RPMI8226 (cell line): ENCODE measurements at places on chromosomes 2 and 18.

DNA sequence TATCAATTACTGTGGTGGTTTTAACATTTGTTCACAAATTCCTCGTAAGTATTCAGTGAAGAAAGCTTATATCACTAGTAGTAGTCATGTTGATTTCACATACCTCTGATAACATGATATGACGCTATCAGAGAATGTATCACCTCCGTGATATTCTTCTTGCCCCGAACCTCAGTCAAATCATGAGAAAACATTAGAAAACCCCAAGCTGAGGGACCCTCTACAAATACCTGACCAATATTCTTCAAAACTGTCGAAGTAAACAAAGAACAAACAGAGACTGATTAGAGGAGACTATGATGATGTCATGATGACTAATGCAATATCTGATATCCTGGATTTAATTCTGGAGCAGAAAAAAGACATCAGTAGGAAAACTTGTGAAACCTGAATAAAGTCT, 85.6 kb upstream of the SPOPL start:
- DNase-seq = no peak

- DNase-seq = no peak
Observed at GRCh38 chr2:53942280-53942679, 28.5 kb downstream of the PSME4 start.

- DNase-seq = no peak
Observed at GRCh38 chr2:100628506-100628905, 65.7 kb downstream of the PDCL3 start.

- DNase-seq = no peak
Observed at GRCh38 chr18:37402735-37403099, 162.9 kb downstream of the CELF4 start.

DNA sequence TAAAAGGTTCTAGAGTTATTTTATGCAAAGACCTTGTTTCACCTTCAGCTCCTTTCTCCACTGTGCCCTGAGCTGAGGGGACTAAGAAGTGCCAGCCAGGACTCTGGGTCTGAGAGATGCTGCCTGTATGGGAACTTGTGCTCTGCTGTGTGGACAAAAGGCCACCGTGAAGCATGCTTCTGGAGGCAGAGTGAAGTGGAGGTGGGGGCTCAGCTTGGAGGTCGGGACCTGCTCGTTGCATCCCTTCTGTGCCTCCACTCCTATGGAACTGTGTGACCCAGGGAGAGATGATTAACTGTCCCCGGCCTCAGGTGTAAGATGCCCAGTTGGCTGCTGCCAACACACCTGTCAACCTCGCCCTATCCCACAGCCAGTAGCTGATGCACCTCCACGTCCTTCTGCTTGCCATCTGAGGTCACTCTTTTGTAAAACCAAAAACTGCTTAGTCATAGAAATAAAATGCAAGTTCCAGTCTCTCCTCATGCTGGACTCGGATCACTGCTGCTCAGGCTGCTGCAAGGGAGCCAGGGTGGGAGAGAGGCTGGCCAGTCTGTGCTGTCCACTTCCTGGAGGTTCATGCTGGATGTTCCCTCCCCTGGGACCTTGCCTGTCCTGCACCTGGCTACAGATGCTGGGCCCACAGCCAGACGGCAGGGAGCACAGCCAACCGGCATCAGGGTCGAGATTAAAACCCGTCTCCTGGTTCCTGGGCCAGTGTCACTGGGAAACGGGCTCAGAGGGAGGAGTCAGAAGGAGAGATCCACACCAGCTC, 113.2 kb downstream of the ACKR3 start:
- DNase-seq = no peak

DNA sequence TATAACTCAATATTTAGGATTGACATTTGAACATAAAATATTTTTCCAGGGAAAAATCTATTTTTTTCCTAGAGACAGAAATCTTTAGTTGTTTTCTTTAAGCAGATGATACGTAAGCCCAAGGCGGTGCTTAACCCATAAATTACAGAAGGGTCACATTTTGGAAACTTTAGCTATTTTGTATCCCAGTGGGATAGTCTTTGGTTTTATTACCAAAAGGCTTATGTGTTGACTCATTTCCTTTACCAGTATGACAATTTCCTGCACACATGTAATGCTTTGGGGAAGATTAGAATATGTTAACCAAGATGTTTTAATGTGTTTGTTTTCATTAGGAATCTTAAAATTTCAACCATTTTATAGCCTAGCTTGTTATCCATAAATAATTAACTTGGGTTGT, 24.8 kb downstream of the DYNC1I2 start:
- DNase-seq = no peak

DNA sequence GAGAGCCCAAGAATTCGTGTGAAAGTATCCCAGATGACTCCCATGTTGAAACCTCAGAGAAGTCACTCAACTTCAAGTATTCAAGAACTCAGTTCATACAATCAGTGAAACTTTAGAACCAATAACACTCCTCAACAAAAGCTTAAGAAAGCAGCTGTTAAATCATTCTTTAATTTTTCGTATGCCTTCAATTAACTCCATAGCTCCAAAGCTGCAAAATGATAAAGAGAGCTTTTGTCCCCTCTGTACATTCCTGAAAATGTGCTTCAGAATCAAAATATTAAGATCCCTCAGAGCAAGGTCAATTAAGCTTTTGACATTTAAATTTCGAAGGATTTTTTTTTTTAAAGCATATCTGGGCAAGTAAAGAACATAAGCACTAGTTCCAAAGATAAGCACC, 4.7 kb downstream of the COBLL1 start:
- DNase-seq = no peak

- DNase-seq = no peak
Observed at GRCh38 chr2:240498958-240499260, 58.9 kb downstream of the ANKMY1 start.

- no peak for DNase-seq
Observed at GRCh38 chr2:158325031-158325781, 131.3 kb downstream of the CCDC148 start.

DNA sequence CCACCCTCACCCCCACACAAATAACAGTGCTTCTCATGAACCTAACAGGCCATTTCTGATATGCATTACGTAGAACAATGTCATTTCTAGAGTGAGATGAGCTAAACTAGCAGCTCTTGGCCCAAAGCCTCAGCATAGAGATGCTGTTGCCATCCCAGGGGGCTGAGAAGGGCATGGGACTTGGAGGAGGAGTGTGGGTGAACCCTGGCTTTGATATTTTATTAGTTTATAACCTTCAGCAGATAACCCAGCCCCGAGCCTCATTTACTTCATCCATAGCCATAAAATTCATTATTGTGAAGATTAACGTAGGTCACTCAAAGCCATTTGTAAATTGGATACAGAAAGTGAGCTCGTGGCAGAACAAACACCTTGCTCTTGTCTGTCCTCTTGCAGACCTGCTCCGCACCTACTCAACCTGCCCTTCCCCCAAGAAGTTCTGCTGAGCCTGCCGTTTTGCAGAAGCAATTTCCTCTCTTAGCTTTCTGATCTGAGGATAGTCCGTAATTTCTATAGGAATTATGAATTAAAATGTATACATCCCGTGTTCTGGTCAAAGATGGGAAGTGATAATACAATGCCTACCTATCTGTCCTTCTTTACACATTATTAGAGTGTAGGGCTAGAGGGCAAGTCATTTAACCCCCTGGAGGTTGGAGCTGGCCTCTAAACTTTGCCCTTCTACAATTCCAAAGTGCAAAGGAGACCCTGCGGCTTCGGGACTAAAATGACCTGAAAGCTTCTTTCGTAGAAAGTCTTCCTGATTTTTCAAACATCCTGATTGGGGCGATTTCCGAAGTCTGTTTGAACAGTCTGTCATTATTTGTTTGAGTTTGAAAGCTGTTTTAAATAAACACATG, 187.4 kb downstream of the BCL2 start:
- no peak for DNase-seq

DNA sequence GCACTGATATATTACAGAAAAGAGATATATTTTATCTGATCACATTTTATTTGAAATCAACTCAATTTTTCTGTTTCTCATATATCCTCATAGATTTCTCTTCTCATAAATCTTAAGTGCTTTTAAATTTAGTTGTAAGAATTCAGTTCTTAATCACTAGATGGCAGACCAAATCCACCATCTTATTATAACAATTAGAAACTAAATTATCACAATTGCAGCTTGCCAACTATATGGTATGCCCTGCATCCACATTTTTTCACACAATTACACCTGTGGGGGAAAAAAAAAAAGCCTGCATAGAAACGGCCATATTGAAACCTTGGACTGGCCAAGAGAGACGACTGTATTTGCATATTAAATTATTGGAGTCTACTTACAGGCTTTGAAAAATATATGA, 64.4 kb downstream of the COL5A2 start:
- DNase-seq = no peak

- DNase-seq = no peak
Observed at GRCh38 chr2:8427211-8427610, 254.6 kb upstream of the ID2 start.

- DNase-seq = peak; percentile 70
Observed at GRCh38 chr2:235135990-235136561, 184.3 kb downstream of the SH3BP4 start.

DNA sequence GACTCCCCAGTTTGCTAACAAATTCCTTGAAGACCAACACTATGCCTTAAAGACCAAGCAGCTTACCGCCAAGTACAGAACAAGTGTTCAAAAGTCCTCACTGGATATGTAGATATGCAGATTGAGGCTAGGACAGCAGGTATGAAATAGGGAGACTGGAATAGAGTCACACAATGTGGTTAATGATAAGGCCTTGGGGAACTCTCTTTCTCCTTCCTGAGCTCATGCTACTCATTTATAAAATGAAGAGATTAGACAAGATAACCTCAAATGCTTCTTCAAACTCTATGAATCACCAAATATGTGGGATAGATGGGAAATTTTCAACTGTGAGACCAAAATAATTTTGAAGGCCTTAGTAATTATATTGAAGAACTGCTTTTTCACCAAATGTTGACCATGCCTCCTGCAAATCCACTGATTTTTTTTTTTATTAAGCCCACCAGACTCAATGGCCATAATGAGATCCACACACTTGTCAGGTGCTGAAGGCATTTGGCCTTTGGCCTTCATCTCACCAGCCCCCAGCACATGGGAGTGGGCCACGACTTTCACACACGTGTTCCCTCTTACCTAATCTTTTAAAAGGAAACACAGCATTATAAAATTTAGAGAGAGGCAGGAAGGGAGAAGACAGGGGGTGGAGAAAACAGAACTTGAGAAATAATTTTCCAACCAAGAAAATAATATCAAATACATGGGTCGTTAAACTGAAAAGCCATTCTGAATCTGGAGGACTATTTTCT, 181.5 kb downstream of the EN1 start:
- no peak for DNase-seq

- peak; percentile 19 for DNase-seq
Observed at GRCh38 chr2:7379799-7380198, 462.6 kb downstream of the RNF144A start.

DNA sequence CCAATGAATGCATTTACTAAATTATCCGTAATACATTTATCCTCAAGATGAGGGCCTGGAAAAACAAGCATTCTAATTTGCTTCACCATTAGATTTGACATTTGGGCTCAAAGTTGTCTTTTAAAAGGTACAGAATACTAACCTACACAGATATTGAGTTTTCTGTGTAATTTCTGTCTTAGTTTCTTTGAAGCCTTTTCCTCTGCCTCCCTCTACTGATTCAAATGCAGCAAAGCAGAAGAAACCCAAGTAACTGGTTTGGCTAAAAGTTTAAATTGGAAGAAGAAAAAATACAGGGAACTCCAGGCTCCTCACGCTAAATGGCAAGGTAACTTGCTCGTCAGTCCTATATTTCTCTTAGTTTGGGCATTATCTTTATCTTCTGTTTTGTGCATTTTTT, 53.3 kb upstream of the SLC5A7 start:
- DNase-seq = no peak

DNA sequence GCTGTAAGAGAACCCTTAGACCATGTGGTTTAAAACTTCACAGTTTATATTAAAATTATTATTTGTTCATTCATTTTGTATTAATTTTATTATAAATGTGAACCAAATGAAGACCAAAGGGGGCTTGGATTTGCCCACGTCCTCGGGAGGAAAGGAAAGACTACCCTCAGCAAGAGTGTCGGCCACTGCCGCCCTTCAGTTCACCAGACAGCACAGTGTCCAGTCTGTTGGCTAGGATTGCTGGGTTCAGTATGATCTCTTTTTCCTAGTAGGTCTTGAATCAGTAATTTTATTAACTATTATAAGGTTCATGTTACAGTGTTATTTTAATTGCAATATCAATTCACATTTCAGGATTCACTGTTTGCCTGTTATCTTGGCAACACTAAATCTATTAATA, 78.2 kb upstream of the CHRNA1 start:
- no peak for DNase-seq

DNA sequence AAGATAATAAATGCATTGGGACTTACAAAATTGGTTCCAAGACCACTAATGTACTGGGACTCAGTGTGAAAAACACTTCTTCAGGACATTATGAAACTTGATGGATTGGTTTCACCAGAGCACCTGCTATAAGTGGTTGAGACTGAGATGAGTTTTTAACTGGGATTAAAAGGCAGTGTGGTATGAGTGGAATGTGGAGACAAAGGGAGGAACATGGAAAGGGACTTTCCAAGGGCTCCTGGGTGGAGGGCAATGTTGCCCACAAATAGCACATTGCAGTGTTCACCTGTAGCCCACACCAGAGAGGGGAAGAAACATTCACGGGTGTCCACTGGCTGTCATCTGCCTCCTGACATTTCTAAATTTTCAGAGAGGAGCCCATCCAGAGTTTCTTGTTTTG, 253.3 kb upstream of the TANK start:
- no peak for DNase-seq

DNA sequence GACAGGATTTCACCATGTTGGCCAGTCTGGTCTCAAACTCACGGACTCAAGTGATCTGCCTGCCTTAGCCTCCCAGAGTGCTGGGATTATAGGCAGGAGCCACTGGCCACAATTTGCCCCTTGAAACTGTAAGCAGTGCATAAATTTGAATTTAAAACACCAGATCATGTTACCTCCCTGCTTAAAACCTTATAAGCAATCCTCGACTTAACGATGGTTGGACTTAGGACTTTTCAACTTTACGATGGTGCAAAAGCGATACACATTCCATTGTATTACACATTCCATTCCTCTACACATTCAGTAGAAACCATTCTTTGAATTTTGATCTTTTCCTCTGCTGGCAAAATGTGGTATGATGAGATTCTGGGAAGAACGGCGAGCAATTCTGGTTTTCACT, 23.2 kb upstream of the EFR3B start:
- no peak for DNase-seq

GRCh38 chr18:12939162-12939561, 8.6 kb upstream of the SEH1L start:
- peak; percentile 48 for DNase-seq
